ENCODE measurements at places on chromosomes 4 and X.

DNA sequence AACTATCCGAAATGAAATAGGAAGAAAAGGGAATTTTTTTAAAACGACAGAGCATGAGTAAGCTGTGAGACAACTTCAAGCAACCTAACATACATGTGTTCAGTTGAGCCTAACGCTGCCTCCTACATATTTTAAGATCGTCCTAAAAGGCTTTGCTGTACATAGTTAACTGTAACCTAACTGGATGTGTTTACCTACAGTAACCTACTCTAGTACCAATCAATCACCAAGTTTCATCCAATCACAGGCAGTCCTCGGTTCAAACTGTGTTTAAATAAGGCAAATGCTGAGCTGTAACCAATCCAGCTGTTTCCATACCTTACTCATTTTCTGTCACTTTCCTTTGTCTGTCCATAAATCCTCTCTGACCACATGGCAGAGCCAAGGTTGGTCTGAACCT is 17.1 kb downstream of the RCHY1 start:
- no peak for DNase-seq

GRCh38 chr4:158760866-158761265 is 8.0 kb upstream of the FNIP2 start:
- no peak for DNase-seq

DNA sequence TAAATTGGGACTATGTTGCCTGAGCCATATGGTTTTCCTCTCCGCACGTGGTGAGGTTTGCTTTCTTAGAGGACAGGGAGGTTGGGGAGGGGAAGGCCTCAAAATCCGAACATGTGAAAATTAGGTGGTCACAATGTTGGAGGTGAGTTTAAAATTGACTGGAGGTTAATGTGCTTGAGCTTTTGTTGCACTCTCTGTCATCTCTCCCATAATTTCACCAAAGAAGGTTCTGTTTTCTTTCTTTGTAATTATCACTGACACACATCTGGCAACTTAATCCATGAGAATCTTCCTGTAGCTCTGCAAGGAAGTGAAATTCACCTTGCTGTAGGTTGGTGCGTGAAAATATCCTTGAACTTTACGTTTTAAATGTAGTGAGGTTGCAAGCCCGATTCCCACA is 225.5 kb downstream of the PDGFC start:
- DNase-seq = no peak

DNA sequence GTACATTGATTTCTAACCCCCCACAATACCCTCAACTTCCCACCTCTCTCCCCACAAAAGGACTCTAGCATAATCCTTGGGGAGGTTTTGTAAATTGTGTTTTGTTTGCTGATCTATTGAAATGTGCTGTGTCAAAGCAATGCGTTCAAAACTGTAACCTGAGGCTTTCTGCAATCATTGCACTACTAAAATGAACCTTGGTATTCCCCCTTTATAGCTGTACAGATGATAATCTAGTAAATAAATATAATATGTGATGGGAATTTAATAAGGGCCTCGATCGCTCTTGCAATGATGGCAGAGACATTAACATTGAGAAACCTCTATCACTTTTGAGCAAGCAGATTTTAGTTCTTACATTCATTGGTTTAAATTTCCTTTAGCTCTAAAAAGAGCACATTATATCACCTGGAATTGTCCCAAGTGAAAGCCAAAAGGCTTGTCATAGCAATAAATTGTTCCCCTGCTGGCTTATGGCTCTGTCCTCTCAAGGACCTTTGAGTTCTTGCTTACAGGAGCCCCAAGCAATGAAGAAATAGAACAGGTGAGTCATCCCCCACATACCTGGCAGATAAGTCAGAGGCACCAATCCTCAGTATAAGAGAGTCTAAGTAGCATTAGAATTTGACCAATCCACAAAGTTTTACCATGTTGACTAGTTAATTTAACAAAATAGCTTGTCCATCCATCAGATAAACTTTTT is 18.4 kb upstream of the ACE2 start:
- no peak for DNase-seq

- no peak for DNase-seq
Observed at GRCh38 chrX:103363046-103363445, 6.7 kb downstream of the TCEAL9 start.

GRCh38 chr4:127217586-127218229 is 415.0 kb upstream of the INTU start:
- no peak for DNase-seq

DNA sequence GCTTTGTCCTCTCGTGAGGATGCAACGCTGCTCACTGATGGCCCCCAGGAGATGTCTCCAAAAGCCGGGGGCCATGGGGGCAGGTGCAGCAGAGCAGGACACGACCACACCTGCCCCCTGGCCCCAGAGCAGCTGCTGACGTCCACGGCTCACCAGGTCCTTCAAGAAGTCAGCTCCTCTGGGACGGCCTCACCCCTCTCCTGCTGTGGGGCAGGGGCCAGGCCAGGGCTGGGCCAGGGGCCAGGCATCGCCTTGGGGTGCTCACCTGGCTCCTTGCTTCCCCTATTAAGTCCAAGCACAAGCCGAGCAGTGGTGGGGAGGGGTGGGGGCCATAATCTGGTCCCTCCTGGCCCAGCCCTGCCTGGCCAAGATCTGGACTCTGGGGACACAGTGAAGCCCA is 28.6 kb upstream of the MXD4 start:
- DNase-seq = no peak

- DNase-seq = no peak
Observed at GRCh38 chr4:159455675-159456237, 352.9 kb downstream of the RAPGEF2 start.

GRCh38 chr4:78862314-78862737 is 76.9 kb downstream of the PAQR3 start:
- no peak for DNase-seq

GRCh38 chr4:56958111-56958517 is 19.3 kb downstream of the NOA1 start:
- DNase-seq = no peak

- DNase-seq = no peak
Observed at GRCh38 chr4:174503079-174503715, 19.1 kb downstream of the HPGD start.

DNA sequence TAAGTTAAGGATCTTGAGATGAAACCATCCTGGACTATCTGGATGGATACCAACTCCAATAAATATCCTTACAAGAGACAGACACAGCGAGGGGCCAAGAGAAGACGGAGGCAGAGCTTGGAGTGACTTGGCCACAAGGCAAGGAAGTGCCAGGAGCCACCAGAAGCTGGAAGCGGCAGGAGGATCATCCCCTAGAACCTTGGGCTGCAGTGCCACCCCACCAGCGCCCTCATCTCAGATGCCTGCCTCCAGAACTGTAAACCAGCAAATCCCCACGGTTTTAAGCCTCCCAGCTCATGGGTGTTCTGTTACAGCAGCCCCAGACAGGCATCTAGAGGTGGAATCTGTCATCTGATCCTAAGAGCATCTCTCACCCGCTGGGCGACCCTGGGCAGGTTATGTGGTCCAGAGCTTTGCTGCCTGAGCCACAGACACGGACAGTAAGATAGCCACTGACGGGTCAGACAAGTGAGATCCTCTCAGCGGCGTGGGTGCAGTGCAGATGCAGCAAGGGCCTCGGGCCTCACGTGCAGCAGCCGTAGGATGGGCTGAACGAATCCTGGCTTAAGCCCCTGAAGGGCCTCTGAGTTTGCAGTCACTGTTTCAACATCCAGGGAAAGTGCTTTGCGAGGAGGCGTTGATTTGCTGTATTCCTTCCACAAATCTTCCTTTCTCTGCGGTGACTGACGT is 25.1 kb upstream of the MXD4 start:
- DNase-seq = no peak

DNA sequence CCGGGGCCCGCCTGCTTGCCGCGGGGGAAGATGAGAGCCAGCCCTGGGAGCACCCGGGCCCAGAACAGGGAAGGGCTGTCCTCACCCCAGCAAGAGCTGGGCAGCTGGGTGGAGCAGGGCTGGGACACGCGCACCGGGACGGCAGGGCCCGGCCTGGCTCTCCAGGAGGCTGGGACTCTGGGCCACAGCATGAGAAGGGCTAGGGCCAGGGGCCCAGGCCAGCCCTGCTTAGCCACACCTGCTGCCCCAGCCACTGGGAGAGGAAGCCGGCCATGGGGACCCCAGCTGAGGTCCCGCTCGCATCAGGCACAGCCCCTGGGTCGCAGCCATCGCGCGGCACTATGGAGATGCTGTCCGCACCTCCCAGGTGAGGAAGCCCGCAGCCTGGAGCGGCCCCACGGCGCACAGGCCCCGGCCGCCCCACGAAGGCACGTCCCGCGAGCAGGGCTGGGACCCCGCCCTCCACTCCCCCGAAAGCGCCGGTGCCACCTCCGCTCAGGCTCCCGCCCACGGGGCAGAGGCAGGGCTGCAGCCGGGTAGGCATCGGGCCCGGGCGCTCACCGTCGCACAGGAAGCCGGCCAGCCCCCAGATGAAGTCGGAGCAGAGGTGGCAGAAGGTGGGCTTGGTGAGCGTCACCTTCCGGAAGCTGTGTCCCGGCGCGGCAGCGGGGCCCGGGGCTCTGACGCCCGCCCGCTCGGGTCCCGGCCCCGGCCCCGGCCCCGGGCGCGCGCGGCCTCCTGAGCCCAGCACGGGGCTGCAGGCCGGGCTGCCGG is 531 bp downstream of the DGKQ start:
- DNase-seq = peak; percentile 54

GRCh38 chr4:139018501-139018900 is 2.9 kb downstream of the NOCT start:
- DNase-seq = no peak

- DNase-seq = no peak
Observed at GRCh38 chr4:8315435-8316250, 46.1 kb downstream of the HTRA3 start.

All from activated CD4-positive, alpha-beta T cell treated with anti-CD3 and anti-CD28 coated beads, Interleukin-2, amount 50 U/mL, for 1 hour (primary cell).